CD4-positive, alpha-beta T cell (primary cell): ENCODE measurements at places on chromosomes 11 and 22.
A peak's percentile ranks its signal among the peaks of the same experiment; 100 is the strongest.

DNA sequence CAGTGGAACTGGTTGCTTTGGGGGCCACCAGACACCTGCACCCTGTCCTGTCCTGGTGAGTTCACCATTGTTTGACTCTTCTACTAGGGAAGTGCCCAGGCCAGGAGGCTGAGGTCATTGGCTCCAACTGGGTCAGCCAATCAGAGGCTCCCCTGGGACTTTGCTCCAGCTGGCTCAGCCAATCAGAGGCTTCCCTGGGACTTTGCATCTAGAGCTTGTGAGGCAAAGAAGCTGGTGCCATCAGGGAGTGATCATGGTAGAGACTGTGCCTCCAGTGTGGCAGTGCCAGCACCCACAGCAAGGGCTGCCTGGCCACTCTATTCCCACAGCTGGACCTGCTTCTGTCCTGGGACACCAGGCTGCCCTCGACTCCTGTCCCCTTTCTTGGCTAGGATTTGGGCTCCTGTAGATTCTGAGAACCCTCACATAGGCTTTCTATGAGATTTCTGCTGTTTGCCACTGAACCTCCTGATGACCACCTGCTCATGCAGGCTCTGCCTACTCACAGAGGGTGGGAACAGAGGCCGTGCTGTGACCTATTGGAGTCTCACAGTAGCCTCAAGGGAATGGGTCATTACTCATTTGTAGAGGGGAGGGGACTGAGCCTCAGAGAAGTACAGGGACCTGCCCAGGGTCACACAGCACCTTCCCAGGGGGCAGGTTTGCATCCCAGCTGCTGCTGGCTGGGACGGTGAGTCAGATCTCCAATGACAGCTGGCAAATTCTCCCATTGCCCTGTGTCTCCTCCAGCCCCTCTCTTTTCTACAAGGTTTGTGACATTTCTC is 59.2 kb upstream of the SHISAL1 start:
- H3K27ac ChIP-seq, result no peak overlapping the region
- no peak overlapping the region for H3K4me3 ChIP-seq
- peaks cover 5% of the 10 kb centered on the region for H3K27me3 ChIP-seq
- DNase-seq, result no peak

- peaks cover 9% of the 10 kb centered on the region for H3K4me1 ChIP-seq
- no peak overlapping the region for H3K4me3 ChIP-seq
- no peaks in the 10 kb centered on the region for H3K36me3 ChIP-seq
These were observed 7.1 kb upstream of the LTO1 start for GRCh38 chr11:69682221-69682620.

- H3K27ac ChIP-seq, result no peak overlapping the region
- H3K4me3 ChIP-seq, result no peak overlapping the region
- peaks cover 4% of the 10 kb centered on the region for H3K36me3 ChIP-seq
- DNase-seq, result no peak
These were observed 136.3 kb downstream of the ETS1 start for GRCh38 chr11:128450882-128451651.

DNA sequence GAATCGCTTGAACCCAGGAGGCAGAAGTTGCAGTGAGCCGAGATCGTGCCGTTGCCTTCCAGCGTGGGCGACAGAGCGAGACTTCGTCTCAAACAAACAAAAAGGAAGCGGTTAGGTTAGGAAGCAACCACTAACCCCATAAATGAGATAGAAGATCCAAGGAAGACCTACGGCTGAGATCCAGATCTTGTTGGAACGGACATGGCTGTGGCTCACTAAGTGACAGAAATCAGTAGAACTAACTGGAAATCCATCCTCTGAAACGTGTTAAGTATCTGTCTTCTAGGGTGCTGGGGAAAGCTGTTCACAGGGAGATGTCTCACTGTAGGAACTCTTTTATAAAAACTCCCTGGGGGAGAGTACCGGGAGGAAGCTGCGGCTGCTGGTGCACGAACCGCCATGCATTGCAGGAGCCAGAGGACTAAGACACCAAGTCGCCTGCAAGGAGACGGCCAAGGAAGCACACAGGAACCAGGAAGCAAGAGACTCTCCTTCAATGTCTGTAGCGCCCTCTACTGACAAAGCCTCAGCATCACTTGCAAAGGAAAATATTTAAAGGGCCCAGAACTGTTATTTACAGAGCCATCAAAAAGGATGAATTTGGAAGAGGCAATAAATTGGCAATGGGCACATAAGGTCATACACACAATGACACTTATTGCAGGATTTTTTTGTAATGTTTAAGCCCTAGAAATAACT is 16.9 kb upstream of the SPTY2D1 start:
- DNase-seq, result no peak
- peaks cover 4% of the 10 kb centered on the region for H3K4me1 ChIP-seq
- H3K4me3 ChIP-seq, result no peak overlapping the region
- H3K27ac ChIP-seq, result no peak overlapping the region
- H3K27me3 ChIP-seq, result no peaks in the 10 kb centered on the region

DNA sequence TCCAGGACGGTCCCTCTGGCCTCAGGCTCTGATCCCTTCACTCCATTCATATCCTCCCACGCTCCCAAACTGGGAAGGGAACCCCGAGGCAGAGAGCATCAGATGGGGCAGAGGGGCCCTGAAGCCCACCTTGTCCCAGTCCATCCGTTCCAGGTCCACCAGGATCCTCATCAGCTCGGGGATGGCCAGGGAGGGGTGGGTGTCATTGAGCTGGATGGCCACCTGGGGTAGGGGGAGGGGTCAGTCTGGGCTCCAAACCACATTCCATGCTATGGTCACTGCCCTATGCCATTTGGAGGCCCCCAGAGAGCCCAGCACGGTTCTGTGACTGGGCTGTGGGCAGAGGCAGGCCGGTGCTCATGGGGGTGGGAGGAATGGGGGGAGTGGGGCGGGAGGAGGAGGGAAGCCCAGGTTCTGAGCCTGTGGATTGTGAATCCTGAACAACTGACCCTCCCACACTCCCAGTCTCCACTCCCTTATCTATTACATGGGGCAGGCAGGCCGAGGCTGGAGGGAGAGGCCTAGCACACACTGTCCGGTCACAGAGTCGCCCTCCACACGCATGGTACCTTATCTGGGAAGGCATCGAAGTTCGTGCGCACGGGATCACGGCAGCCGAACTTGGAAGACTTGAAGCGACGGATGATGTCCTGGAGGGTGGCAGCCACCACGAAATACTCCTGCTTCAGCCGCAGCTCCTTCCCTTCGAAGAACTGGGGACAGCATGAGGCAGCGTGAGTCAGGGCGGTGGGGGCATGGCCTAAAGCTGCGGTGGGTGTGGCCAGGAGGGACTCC is 5.5 kb downstream of the PYGM start:
- H3K4me3 ChIP-seq, result no peak overlapping the region
- peaks cover 50% of the 10 kb centered on the region for H3K4me1 ChIP-seq
- peaks cover 34% of the 10 kb centered on the region for H3K36me3 ChIP-seq
- no peaks in the 10 kb centered on the region for H3K27me3 ChIP-seq
- H3K27ac ChIP-seq, result no peak overlapping the region
- no peak for DNase-seq

- no peak overlapping the region for H3K27ac ChIP-seq
- peaks cover 4% of the 10 kb centered on the region for H3K4me1 ChIP-seq
- H3K4me3 ChIP-seq, result no peak overlapping the region
- no peak for DNase-seq
- peaks cover 39% of the 10 kb centered on the region for H3K36me3 ChIP-seq
These were observed 17.2 kb downstream of the TEF start for GRCh38 chr22:41398921-41399320.

GRCh38 chr11:824292-824880 is 3.3 kb upstream of the CRACR2B start:
- no peak for DNase-seq
- H3K36me3 ChIP-seq, result peaks cover 34% of the 10 kb centered on the region
- H3K4me1 ChIP-seq, result peaks cover 54% of the 10 kb centered on the region
- no peak overlapping the region for H3K27ac ChIP-seq
- peaks cover 21% of the 10 kb centered on the region for H3K27me3 ChIP-seq
- no peak overlapping the region for H3K4me3 ChIP-seq

DNA sequence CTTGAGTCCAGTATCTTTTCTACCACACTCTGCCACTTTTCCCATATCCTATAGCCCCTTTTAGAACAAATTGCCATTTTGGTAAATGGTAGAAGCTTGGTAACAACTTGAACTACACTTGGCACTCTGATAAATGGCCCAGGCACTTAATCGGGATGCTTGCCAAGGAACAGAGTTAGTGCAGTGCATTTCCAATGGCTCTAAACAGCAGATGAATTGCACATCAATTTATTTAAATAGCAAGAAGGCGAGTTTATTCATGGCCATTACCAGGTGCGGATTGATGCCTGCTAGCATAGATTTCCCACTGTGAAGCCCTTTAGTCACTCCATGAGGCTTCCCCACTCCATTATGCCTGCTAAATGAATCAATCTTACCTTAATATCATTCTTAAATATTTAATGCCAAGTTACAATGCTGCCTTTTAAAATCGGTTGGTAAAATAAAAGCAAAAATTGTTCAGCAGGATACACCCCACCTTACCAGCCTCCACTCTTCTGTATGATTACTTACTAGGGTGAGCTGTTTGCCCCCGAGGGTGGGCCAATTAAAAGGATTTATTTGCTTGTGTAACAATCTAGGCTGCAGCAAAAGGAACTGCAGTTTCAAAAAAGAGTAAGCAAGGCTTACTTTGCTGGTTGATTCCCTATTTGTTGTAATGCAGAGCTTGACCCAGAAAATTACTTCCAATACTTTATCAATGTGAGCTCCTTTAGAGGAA is 136.0 kb upstream of the ARHGAP42 start:
- H3K27me3 ChIP-seq, result no peaks in the 10 kb centered on the region
- no peak overlapping the region for H3K27ac ChIP-seq
- no peaks in the 10 kb centered on the region for H3K4me1 ChIP-seq
- no peak overlapping the region for H3K4me3 ChIP-seq
- no peak for DNase-seq

- H3K27me3 ChIP-seq, result no peaks in the 10 kb centered on the region
- H3K36me3 ChIP-seq, result no peaks in the 10 kb centered on the region
- no peak for DNase-seq
- no peaks in the 10 kb centered on the region for H3K4me1 ChIP-seq
- no peak overlapping the region for H3K27ac ChIP-seq
These were observed 87.8 kb upstream of the BMAL1 start for GRCh38 chr11:13189561-13190426.

DNA sequence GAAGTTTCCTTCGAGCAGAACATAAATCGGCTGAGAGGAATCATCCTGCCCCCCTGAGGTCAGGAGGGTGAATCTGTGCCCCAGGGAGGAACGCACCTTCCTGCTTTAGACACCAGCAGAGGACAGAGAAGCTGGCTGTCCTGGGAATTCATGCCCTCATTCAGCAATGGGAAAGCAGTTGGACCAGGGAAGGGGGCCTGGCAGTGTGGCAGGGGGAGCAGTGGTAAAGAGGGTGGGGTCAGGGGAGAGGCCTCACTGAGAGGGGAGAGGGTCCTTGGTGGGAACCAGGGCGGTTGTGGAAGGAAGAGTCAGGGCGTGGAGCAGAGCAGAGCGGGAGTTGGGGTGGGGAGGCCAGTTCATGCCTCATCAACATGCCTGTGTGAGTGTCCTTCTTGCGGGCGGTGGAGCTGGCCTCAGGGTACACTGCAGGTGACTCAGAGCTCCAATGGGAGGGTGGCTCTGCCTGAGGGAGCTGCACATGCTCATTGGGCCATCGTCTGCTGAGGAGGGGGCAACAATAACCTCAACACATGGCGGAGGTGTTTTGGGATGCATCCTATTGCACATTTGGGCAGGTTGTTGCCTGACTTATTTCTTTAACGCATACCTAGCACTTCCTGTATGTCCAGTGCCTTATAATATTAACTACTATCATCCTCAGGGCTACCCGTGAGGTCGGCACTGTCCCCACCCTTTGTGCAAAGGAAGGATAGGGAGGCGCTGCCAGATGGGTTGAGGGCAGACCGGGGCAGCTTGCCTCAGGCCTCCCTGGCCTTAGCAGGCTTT is 23.2 kb downstream of the MED15 start:
- H3K36me3 ChIP-seq, result peaks cover 54% of the 10 kb centered on the region
- H3K4me3 ChIP-seq, result no peak overlapping the region
- H3K4me1 ChIP-seq, result peaks cover 55% of the 10 kb centered on the region
- peak overlapping the region; percentile 16 for H3K27ac ChIP-seq
- DNase-seq, result no peak

DNA sequence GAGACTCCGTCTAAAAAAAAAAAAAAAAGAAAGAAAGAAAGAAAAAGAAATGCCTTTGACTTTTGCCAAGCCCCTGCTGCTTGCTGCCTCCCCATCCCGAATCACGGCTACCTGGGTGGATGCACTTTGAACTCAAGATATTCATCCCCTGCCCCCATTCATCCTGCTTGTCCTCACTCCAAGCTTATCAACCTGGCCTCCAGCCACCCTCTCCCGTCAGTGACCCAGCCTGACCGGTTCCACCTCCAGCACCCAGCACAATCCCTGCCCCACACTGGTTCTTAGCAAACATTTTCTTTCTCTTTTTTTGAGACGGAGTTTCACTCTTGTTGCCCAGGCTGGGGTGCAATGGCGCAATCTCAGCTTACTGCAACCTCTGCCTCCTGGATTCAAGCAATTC is 44.4 kb downstream of the CYTH4 start:
- no peak for DNase-seq
- no peaks in the 10 kb centered on the region for H3K36me3 ChIP-seq
- peaks cover 41% of the 10 kb centered on the region for H3K27me3 ChIP-seq
- peaks cover 11% of the 10 kb centered on the region for H3K4me1 ChIP-seq

GRCh38 chr11:68524681-68525080 is 64.1 kb downstream of the PPP6R3 start:
- H3K4me1 ChIP-seq, result peaks cover 33% of the 10 kb centered on the region
- no peak for DNase-seq
- H3K27ac ChIP-seq, result no peak overlapping the region
- no peak overlapping the region for H3K4me3 ChIP-seq

- H3K4me1 ChIP-seq, result peaks cover 4% of the 10 kb centered on the region
- peaks cover 83% of the 10 kb centered on the region for H3K36me3 ChIP-seq
- no peak for DNase-seq
- H3K4me3 ChIP-seq, result no peak overlapping the region
These were observed 14.4 kb downstream of the UFD1 start for GRCh38 chr22:19464546-19464945.

DNA sequence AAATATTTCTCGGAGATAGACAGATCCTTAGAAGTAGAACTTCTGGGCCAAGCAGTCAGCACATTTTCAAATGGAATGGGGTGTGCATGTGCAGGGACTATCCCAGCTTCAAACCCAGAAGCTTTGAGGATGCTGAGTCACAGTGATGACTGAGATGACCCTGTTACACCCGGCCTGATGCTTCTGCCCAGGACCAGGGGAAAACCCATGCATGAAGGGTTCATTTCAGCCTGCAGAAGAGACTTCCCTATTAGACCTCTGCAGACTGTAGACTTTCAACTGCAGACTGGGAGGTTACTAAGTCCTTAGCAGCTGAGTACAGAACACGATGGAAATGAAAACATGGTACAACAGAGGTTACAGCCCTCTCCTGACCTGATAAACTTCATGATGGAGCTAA is 3.6 kb upstream of the OR2AT4 start:
- no peaks in the 10 kb centered on the region for H3K36me3 ChIP-seq
- DNase-seq, result no peak
- H3K27ac ChIP-seq, result no peak overlapping the region
- no peak overlapping the region for H3K4me3 ChIP-seq
- H3K27me3 ChIP-seq, result peaks cover 6% of the 10 kb centered on the region

DNA sequence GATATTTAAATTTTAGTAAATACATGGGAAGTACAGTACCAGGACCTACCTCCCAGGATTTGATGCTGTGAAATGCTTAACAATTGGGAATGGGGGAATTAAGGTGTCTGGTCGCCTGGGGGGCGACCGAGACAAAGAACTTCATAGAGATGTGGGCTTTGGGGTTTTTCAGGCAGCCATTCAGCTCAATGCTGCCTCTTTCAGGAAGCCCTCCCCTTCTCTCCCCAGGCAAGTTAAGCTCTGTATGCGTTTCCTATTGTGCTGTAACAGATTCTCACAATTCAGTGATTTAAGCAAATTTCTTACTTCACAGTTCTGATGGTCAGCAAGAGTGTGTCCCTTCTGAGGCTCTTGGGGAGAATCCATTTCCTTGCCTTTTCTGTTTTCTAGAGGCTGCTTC is 53.8 kb downstream of the KIAA1671 start:
- DNase-seq, result no peak
- no peak overlapping the region for H3K4me3 ChIP-seq
- H3K27ac ChIP-seq, result no peak overlapping the region
- H3K27me3 ChIP-seq, result no peaks in the 10 kb centered on the region
- no peaks in the 10 kb centered on the region for H3K36me3 ChIP-seq
